Suprapubic skin (tissue), 4 donors: ENCODE measurements at places on chromosomes 6 and 20. TPM values are rescaled to one million over a fixed set of nuclear protein-coding genes. Genes with fewer than 3 reads are reported as not detected.

EPHA7 gene
- total RNA-seq: 1.3 TPM

GRCh38 chr6:149052350-149053106, 265.0 kb upstream of the TAB2 start:
- no peak for DNase-seq

- DNase-seq: no peak
Observed at GRCh38 chr20:19457611-19458010, 245.2 kb downstream of the SLC24A3 start.

DNA sequence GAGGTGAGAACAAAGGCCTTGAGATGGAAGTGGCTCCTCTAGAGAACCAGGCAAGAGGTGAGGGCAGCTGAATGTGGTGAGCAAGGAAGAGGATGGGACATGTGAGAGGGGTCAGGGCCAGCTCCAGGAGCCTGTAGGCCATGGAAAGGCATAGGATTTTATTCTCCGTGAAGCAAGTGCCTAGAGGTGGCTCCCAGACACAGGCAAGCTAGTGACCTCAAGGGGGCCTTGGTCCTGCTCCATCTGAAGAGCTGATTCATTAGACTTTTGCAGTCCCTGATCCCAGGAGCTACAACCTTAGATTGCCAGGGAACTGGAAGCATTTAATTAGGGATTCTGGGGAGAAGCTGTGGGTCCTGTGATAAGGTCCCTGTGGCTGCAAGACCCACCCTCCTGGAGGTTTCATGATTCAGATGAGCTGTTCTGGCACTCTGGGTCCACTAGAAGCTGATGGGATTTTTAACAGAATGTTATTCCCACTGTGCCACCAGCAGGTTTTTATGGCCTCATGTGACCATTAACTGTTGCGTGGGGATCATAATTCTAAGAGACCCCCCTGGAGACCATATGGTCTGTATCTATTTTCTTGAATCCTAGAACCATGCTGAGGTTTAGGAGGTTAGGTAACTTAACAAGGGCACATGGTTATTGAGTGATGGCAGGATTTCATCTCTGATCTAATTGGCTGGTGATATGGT, 90.5 kb downstream of the ELOVL5 start:
- DNase-seq: no peak

- no peak for DNase-seq
Observed at GRCh38 chr6:32794510-32794909, 22.3 kb downstream of the HLA-DOB start.

ALDH8A1 gene
- not detected for total RNA-seq

DNA sequence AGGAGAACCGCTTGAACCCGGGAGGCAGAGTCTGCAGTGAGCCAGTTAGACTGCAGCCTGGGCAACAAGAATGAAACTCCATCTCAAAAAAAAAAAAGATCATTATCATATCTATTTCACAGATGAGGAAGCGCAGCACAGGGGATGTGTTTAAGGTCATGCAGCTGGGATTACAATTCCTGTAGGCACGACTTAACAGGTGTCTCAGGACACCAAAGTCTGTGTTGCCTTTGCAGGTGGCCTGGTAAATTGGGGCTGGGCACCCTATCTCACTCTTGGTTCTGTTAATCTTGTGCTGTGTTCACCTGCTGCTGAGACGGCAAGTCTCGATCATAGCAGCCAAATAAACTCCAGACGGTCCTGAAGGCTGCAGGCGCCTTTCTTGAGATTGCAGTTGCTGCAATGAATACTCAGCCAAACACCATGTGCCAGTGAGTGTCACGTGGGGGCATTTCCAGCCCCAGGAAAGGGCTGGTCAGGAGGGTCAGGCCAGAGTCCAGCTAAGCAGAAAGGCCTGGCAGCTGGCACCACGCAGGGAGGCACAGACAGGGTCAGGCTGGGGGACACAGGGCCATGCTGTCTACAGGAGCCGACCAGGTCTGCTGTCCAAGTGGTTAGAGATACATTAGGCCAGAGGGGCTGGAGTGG, 55.8 kb downstream of the FGD2 start:
- DNase-seq: no peak

GRCh38 chr6:53805725-53806124, 10.9 kb downstream of the LRRC1 start:
- DNase-seq: no peak

- DNase-seq: no peak
Observed at GRCh38 chr6:163285691-163286090, 128.8 kb upstream of the QKI start.

GRCh38 chr6:1770968-1771723, 161.4 kb downstream of the FOXC1 start:
- DNase-seq: no peak

TXLNB gene
- 0.59 TPM for total RNA-seq

XPO5 gene
- total RNA-seq: 33.4 TPM
